ENCODE measurements at places on chromosomes 16 and 17.

- DNase-seq = no peak
Observed at GRCh38 chr16:69860233-69861231, 90.6 kb upstream of the CLEC18A start.

DNA sequence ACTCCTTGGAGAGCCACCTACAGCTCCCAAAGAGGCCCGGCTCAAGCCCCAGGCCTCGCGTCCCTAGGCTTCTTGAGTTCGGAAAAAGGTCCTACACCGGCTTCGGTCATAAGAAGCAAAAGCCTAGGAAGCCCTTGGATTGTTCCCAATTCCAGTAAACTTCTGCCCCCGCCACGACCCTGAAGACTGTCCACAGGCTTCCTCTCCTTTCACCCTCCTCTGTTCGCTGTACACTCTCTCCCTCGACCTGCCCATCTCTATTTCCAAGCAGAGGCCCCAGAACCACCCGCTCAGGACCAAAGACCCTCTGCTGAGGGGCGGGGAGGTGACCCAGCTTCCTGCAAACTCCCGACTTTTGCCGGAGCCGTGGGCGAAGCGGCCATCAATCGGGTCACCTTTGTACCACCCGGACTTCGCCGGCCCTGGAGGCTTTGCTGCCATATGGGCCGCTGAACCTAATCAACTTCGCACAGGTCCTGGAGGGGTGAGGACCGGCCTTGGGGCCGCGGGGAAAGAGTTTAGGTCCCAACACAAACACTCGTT lies 2.7 kb downstream of the HOXB2 start:
- DNase-seq = no peak

GRCh38 chr17:15269780-15270089 lies 4.6 kb upstream of the PMP22 start:
- DNase-seq = no peak

- DNase-seq = no peak
Observed at GRCh38 chr17:6867849-6868248, 36.3 kb upstream of the TEKT1 start.

GRCh38 chr17:27810211-27810901 lies 10.0 kb upstream of the NOS2 start:
- no peak for DNase-seq

DNA sequence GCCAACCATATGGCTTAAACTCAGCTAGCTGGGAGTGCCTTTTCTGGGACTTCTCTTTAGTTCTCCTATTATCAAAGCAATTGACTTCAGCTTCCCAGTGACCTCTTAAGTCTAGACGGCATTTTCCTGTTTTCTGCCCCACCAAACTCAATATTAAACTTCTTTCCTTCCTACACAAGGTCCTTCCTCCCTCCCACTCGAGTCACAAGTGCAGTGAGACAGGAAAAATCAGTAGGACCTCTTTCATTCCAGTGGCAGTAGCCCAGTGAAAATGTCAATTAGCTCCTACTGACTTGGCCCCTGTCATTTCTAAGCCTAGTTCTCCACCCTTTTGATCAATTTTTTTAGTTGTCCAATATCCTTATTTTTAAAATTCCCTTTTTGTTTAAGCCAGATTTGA lies 9.6 kb upstream of the NACA2 start:
- DNase-seq = no peak

- DNase-seq = no peak
Observed at GRCh38 chr16:2500430-2500917, 13.3 kb upstream of the ATP6V0C start.

GRCh38 chr17:66313995-66314659 lies 11.7 kb downstream of the PRKCA start:
- no peak for DNase-seq
